ENCODE measurements at places on chromosomes 7 and 10. TPM values are rescaled to one million over a fixed set of nuclear protein-coding genes. Genes with fewer than 3 reads are reported as not detected.
A peak's percentile ranks its signal among the peaks of the same experiment; 100 is the strongest.

HDAC9 gene
- total RNA-seq = 0.55 TPM

NAT16 gene
- not detected for total RNA-seq

ZNRF2 gene
- total RNA-seq = 19.6 TPM

FAM25A gene
- not detected for total RNA-seq

ZNF853 gene
- total RNA-seq = 4.0 TPM

AEBP1 gene
- total RNA-seq = 18.1 TPM

GRM8 gene
- not detected for total RNA-seq

RGR gene
- not detected for total RNA-seq

LIPM gene
- total RNA-seq = not detected

PNLIPRP1 gene
- total RNA-seq = not detected

ELAPOR2 gene
- 9.3 TPM for total RNA-seq

GRCh38 chr10:45160271-45160670 lies 155.1 kb downstream of the OR13A1 start:
- DNase-seq = no peak

- no peak for DNase-seq
Observed at GRCh38 chr7:143519411-143520131, 41.9 kb downstream of the TAS2R41 start.

- DNase-seq = peak; percentile 69
Observed at GRCh38 chr7:137895301-137896221, 48.8 kb upstream of the DGKI start.

GRCh38 chr7:74573512-74573911 lies 84.0 kb upstream of the GTF2I start:
- no peak for DNase-seq

DNA sequence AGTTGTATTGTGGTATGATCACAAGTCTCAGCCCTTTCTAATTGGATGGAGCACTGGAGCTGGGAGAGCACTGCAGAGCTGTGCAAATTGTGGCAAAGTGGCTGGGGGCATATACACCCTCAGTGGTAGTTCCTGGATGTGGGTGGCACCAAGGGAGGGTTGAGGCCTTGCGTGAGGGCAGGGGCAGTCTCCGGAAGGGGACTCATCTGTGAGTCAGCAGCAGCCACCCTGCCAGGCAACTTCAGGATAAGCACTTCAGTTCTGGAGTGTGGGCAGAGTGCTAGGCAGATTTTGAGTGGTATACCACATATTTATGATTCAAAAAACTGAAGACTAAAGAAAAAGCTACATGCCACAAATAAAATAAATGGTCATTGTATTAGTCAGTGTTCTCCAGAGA lies 210.5 kb downstream of the ETV1 start:
- peak; percentile 7 for DNase-seq

- no peak for DNase-seq
Observed at GRCh38 chr10:58565271-58565670, 52.6 kb downstream of the BICC1 start.

DNA sequence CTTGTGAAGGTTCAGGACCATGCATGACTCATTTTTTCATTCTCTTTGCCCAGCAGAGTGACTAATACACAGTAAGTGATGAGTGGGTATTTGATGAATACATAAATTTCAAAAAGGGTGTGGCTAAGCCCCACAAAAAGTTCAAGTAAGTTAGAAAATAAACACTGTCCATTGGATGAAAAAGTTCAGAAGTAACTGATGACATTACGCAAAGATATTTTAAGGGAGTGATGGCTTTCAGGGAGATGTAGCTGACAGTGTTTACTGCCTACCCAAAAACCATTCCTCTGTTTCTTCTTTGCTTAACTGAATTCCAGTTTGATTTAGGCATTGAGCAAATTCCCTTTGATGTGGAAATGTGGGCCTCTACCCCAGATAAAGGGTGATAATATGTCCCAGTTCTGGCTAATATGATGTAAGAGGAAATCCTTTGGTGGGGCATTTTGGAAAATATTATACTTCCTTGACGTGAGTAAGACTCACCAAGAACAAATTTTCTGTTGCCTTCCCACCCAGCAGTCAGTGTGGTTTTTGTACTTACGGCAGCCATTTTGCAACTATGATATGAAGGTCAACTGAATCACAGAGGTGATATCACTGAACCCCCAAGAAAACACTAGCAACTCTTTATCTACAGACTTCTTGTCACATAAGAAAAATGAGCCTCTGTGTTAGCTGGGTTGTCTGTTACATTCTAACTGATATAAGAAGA lies 29.0 kb upstream of the EBLN1 start:
- peak; percentile 52 for DNase-seq

GRCh38 chr7:23895666-23896096 lies 185.7 kb downstream of the STK31 start:
- no peak for DNase-seq

GRCh38 chr10:46525177-46525823 lies 31.2 kb downstream of the GPRIN2 start:
- DNase-seq = no peak

DNA sequence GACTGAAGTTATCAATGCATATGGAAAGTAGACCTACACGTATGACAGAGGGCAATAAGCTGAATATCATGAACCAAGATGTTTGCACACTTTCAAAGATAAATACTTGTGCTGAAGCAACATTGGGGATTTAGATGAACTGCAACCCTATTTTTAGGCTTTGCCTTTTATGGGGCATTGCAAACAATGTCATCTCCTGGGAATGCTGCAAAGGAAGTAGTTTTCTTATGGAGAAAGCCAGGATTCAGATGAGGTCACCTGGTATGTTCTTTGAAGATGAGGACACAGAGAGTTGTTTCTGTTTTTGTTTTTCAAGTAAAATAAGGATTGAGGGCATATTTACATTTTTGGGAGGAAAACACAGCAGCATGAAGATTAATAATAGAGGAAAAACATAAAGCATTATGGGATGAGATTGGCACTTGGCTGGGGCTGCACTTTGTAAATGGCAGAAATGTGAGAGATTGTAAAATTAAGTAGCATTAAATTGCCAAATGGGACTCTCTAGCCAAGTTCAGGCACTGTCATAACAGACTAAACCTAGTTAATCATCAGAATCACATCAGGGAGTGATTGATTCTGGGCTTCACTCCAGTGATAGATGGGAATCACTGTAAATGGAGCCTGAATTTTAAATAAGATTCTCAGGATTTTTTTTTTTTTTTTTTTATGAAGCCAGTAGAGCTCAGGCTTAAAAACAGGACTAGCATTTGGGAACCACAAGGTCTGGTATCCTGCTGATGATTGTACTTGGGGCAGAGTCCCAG lies 63.1 kb downstream of the MALRD1 start:
- DNase-seq = no peak

- peak; percentile 64 for DNase-seq
Observed at GRCh38 chr10:24209432-24209771, 464 bp downstream of the KIAA1217 start.

- DNase-seq = peak; percentile 73
Observed at GRCh38 chr7:150451097-150451793, 815 bp downstream of the GIMAP8 start.

- no peak for DNase-seq
Observed at GRCh38 chr10:5604236-5604925, 62.0 kb downstream of the ASB13 start.

DNA sequence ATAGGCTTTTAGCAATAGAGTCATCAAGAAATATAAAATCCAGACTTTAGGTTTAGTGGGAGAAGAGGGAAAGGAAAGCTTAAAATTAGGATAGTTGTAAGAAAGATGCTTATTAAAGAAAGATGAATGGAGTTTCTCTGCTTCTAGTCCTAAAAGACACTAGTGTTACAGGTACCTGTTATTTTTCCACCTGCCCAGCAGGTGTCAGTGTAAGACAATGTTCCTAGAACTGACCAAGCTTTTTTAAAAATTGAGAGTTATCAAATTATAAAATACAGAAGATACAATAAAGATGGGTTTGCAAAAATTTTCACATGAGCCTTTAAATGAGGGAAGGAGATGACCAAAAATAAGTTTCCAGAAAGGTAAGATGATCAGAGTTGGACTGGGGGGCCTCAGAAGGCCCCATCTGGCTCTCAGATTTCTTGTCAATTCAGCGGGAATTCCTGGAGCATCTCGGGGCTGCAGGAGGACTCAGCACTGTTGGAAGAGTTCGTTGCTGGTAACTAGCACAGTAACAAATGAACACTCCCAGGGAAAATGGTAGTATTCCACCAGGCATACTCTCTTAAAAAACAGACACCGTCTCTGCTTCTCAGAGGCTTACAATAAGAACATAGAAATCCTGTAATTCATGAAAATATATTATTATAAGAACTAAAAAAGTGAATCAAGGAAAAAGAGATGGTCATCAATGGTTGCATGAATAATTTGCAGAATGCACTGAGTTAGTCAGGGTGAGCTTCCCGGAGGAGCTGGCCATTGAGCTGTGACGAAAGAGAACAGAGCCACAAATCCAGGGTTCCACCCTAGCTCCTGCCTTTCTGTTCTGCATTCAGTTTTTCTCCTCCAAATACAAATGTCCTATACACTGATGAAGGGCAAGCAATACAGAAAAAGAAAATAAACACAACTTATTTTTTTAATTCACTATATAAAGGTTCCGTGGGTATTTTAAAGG lies 71.8 kb upstream of the PIK3CG start:
- peak; percentile 29 for DNase-seq

DNA sequence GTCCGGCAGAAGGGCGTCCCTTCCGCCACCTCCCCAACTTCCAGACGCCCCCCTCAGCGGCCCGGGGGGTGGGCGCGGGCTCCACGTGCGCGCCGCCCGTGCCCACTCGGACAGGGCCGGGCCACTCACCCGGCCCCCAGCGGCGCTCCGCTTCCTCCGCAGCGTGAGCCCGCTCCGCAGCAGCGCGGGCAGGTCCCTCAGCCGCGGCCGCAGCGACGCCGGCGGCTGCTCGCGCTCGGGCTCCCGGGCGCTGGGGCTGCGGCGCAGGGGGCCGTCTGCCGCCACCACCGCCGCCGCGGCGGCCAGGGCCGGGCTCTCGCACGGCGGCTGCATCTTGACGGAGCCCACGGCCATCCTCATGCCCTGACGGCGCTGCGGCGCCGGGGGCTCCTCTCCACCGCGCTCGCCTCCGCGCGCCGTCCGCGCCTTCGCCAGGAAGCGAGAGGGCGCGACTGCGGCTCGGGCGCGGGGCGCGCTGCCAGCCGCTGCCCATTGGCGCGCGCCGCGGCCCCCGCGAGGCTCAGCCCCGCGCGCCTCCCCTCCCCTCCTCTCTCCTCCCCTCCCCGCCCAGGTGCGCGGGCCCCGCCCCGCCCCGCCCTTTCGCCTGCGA lies at the start of gene RAPGEF5:
Gene RAPGEF5, minus strand, starts transcription at position 454 of the 610 bp plus-strand sequence. Its CDS starts 94 bp downstream, at position 360.
- DNase-seq = peak; percentile 12

All from activated T-cell treated with anti-CD3 and anti-CD28 coated beads, Interleukin-2, amount 50 U/mL, for 72 hours (primary cell).